Activated naive CD4-positive, alpha-beta T cell treated with anti-CD3 and anti-CD28 coated beads, Interleukin-2, amount 50 U/mL, for 72 hours (primary cell): ENCODE measurements at places on chromosomes 3 and 15.

DNA sequence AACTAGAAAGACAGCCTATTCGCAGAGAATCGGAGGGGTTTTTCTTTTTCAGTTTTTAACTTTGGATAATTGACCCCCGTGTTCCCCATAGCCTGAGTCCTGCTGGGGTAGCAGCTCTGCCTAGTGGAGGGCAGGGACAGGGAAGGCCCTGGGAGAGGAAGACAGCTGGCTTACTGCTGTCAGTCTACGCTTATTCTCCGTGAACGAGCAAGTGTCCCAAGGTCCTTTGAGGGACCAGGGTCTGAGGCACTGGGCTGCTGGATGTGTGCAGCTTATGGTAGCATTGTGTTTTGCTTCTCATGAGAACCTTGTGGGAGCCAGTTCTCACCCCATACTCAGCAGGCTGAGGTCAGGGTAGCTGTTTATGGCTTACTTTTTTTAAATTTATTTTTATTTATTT is 3.0 kb downstream of the LIMD1 start:
- DNase-seq, result no peak

GRCh38 chr3:113185194-113185835 is 26.0 kb upstream of the BOC start:
- DNase-seq, result no peak

- DNase-seq, result no peak
These were observed 149.0 kb downstream of the NEK10 start for GRCh38 chr3:27220166-27220565.

GRCh38 chr15:63054281-63054683 is 11.7 kb downstream of the TPM1 start:
- DNase-seq, result no peak

DNA sequence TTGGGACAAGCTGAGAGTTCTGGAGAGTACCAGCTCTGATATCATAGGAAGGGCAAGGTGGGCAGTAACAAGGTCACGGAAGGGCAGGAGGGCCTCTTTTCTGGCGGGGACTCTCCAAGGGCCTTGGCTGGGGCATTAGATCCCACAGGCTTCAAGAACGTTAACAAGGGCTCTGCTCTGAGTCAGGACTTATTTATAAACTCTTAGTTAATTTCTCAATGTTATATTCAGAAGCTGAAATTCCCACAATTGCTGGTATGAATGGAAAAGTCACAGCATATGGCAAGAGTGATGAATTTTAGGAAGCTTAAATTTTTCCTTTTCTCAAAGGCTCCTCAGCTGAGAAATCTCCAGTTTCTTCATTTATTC is 320.2 kb upstream of the TBC1D5 start:
- no peak for DNase-seq

DNA sequence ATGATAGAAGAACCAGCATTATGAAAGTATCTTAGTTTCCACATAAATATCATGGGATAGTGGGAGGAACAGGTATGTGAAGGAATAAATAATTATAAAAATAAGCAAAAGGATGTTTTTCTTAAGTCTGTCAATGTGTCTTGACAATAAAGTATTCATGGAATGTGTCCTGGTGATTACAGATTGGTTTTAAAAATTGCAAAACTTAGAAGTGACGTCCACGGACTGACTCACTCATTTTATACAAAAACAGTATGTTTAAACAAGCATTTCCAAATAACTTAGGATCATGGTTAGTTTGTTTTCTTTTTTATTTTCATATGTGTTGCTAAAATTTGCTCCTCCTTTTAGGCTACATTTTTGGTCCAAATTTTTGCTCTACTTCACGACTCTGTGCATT is 687.0 kb upstream of the NECTIN3 start:
- DNase-seq, result no peak

DNA sequence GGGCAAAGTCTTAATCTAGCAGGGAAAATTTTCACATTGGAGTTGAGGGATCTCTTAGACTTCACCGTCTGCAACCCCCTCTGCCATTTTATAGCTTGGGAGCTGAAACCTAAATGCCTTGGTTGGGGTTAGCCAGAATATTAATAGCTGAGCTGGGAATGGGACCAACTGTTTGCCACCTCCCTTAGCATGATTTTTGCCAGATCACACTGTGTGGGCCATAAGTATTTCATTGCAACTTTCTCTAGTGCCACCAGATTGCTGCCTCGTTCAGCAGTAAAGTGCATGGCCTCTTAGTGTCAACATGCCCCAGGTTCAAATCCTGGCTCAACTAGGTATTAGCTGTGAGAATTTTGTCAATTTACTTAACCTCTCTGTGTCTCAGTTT is 55.9 kb upstream of the ABHD17C start:
- no peak for DNase-seq

DNA sequence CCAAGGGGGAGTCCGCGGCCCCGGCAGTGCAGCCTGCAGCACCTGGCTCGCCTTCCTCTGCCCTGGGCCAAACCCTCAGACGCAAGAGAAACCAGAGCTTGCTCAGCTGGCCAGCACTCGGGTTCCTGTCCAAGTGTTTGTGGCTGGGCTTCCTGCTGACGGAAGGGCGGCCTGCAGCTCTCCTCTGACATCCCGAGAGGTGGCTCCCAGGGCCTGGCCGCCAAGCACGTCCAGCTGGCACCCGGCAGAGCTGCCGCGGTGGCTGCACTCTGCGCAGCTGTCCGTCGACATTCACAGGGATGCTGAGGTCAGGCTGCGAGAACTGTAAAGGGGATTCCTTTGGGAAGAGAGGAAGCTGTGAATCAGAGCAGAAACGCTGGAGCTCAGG is 85.6 kb downstream of the CPN2 start:
- no peak for DNase-seq

DNA sequence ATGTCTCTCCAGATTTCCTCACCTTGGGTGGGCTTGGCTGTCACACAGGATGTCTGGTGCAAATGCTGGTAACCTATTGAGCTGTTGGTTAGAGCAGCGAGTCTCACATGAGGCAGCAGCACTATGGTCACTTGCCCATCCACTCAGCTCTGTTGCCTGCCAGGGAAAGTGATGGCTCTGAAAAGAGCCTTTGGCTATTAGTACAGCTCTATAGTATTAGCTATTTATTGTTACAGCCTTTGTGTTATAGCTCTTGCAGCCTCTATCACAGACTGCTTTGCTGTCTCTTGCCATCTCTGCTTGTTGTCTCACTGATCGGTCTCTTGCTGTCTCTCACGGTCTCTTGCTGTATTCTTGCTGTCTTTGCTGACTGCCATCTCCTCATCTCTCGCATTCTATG is 114.3 kb downstream of the MFSD1 start:
- DNase-seq, result no peak

DNA sequence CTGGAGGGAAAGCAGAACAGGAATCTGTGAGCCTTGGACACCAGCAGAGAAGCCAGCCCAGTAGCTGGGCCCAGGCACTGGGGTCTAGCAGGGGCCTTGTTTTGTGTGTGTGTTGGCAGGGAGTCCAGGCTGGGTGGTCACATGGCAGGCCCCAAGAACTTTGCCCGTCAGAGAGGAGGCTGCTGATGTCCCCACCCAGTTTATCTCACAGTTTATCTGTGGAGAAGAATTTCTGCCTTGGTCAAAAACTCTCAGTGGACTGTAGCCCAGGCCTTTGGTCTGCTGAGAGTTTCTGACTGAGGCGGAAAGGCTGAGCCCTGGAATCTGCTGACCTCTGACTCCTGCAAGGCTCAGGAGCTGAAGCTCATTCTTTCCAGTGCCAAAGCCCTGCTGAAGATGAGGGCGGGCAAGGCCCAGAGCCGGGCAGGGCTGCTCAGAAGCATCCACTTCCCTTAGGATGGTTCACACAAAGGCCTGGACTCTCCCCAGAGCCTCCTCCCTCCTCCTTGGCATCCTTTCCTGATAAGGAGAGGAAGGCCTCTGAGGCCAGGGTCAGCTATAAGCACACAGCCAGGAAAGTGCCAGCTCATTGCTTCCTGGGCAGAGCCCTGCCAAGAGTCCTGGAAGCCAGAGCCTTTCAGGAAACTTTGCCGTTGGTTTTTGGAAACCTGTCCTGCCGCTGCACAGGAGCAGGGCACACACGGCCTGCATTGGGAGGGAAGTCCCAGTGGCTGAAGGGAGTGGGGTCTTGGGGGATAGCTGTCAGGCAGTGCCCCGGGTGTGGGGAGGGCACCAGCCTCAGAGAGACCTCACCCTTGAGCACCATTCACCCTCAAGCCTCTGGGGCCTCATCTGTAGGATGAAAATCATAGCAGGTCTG is 37.2 kb upstream of the SLCO2A1 start:
- no peak for DNase-seq

GRCh38 chr3:25433106-25433505 is 5.0 kb downstream of the RARB start:
- no peak for DNase-seq

GRCh38 chr3:63961891-63962290 is 49.7 kb upstream of the SCAANT1 start:
- DNase-seq, result no peak

DNA sequence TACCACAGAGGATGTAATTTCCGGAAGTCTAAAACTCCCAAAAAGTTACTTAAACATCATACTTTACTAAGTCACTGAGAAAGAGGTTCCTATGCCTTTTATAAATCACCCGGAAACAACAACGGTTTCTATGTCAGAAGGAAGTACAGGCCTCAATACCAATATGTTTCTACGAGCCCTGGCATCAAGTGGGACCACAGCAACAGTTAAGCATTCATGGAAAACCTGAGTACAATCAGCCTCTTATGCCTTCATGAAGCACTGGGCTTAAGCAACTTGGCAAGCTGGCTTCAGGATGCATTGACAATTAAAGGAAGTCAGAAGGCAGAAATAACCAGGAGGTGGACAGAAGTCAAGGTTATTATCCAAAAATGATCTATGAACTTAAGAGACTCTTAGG is 19.1 kb upstream of the B3GNT5 start:
- no peak for DNase-seq

- no peak for DNase-seq
These were observed 144.2 kb downstream of the PDCD6IP start for GRCh38 chr3:33942483-33943150.

- DNase-seq, result no peak
These were observed 15.7 kb downstream of the KLHL6 start for GRCh38 chr3:183539811-183540210.

DNA sequence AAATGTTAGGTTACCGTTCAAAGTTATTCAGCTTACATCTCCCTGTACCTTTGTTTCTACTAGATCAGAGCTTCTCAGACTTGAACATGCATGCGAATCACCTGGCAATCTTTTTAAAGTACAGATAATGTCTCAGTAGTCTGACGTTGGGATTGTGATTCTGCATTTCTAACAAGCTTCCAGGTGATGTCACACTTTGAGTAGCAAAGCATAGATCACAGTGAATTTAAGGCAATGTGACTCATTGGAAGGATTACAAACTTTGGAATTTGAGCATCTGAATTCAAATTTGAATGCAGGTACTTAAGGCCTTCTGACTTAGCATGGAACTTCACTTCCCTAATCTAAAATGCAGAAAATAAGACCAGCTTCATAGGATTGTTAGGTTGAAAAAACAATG is 10.8 kb upstream of the ZMAT3 start:
- no peak for DNase-seq
